Fibroblast of skin of left biceps (primary cell): ENCODE measurements at places on chromosomes 7 and 10.

DNA sequence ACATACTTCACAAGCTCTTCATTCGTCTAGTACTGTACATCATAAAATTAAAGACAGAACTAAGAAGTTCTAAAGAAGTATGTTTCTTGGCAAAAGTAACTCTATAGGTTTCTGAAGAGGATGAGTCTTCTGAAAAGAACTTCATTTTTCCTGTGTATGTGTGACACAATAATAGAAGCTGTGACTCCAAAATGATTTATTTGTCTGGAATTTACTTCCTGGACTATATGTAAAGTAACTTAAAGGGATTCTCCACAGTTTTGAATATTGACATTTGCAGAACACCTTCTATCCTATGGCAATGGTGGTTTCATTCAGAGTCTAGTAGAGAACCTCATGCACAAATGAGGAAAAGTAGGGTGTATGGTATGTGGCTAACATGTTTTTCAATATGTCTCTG, 19.8 kb upstream of the CLDN12 start:
- DNase-seq: peak; percentile 56

GRCh38 chr10:122033224-122033926, 44.4 kb downstream of the TACC2 start:
- DNase-seq: no peak

GRCh38 chr10:733086-733485, 43.6 kb upstream of the DIP2C start:
- DNase-seq: no peak

DNA sequence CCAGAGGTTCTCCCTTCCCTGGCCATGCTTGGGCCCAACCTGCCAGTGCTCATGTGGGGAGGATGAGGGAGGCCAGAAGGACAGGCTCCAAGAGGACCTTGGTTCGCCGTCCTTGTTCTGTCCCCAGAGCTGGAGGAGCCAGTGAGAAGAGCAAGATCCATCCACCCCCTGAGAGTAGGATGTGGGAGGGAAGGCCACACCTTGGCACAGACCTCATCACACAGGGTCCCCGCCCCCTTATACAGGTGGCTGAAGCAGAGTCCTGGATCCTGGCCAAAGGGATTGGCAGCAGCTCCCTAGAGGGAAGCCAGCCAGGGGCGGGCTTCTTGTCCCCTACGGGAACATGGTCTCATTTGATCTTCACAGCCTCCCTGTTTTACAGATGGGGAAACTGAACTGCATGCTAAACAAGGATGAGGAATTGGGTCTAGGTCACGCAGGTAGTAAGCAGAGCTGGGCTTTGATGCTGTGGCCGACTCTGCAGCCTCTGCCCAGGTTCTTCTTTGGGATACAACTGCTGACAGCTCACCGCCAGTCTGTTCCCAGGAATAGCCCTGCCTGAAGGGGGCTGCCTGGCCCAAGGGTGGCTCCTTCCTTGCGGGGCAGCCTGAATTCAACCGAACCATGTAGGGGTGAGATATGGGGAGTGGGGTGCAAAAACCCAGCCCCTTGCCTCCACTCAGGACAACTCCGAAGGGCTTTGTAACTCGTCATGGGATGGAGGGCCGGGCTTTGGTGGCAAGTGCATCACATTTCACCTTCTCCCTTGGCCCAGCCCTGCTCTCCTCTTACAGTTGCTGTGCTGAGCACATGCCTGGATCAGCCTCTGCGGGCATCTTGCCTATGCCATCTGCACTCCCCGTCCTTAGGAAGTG, 62.2 kb upstream of the KDM7A start:
- DNase-seq: no peak

GRCh38 chr10:129936266-129936922, 27.7 kb downstream of the EBF3 start:
- no peak for DNase-seq

DNA sequence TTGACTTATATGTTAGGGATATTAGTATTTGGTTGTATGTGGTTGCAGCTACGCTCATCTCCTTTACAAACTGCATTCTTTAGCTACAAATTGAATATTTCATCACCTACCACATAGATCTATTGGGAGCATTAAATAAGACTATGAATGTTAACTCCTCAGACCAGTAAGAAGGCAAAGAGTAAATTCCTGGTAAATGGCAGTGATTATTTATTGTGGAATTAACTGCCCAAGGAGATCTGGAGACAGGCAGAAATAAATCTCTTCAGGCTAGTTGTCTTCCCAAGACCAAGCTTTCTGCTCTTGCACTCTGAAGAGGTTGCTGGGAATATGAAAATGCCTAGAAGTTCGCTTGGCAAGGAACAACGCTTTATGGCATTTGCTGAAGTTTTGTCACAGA, 74.6 kb downstream of the ANLN start:
- no peak for DNase-seq

GRCh38 chr10:107544706-107545520, 380.4 kb upstream of the SORCS1 start:
- DNase-seq: no peak

GRCh38 chr10:63713191-63714144, 192.3 kb downstream of the REEP3 start:
- DNase-seq: peak; percentile 81

- no peak for DNase-seq
Measured at GRCh38 chr7:106370542-106370941, 85.8 kb upstream of the NAMPT start.

DNA sequence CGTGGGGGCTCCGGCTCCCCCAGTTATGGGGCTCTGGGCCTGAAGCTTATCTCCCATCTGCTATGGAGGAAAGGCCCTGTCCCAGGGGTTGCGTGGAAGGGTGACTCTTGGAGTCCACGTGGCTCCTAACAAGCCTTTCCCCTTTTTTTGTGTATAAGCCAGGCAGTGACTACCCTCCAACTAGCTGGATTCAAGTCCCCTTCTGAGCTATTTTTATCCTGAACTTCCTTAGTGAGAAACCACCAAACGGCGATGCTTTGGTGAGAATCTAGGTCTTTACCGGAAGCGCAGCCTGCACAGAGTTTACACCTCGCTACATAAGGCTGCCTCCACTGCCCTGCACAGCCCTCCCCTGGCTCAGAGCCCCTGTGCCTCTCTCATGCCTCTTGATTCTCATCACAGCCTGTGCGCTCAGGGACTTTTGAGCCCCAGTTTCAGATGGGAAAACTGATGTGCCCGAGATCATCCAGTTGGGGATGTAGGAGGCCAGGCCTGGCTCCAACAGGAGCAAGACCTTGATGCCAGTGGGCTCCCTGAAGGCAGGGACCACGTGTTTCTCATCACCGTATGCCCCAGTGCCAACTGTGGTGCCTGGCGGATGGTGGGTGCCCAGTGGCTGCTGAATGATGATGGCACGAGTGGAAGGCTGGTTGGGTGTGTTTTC, 102.3 kb upstream of the PPIF start:
- no peak for DNase-seq

DNA sequence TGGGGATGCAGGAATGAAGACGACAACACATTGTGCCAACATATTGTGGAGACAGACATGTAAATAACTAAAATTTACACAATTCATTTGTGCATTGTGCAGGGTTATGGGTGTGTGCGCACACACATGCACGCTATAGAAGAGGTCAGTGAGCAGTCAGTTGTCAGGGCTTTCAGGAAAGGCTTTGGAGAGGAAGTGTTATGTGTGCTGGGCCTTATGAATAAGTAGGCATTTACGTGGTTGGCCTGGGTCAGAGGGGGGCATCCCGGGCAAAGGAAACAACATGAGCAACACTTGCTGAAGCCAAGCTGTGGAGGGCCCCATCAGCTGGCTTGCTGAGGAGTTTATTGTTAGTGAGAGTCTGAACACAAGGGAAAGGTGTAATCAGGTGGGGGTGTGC, 4.1 kb downstream of the PRXL2A start:
- no peak for DNase-seq

GRCh38 chr10:37442882-37443281, 317.5 kb downstream of the ANKRD30A start:
- no peak for DNase-seq
